ENCODE measurements at places on chromosomes 1 and 21.

- no peak for DNase-seq
Measured at GRCh38 chr1:117621316-117621715, 15.5 kb downstream of the TENT5C start.

DNA sequence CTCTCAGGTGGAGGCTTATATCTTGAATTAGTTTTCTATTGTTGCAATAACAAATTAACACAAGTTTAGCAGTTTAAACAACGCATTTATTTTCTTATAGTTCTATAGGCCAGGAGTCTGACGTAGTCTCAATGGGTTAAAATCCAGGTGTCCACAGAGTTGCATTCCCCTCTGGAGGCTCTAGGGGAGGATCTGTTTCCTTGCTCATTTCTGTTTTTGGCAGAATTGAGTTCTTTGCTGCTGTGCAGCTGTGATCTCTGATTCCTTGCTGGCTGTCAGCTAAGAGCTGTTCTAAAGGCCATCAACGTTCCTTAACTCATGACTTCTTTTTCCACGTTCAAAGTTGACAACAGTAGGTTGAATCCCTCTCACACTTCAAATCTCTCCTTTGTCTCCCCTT lies 31.8 kb downstream of the S100A10 start:
- DNase-seq, result no peak

GRCh38 chr21:33196941-33197374 lies 32.8 kb upstream of the IFNAR2 start:
- DNase-seq, result peak; percentile 28

- peak; percentile 92 for DNase-seq
Measured at GRCh38 chr1:165773324-165773965, 4.8 kb upstream of the TMCO1 start.

DNA sequence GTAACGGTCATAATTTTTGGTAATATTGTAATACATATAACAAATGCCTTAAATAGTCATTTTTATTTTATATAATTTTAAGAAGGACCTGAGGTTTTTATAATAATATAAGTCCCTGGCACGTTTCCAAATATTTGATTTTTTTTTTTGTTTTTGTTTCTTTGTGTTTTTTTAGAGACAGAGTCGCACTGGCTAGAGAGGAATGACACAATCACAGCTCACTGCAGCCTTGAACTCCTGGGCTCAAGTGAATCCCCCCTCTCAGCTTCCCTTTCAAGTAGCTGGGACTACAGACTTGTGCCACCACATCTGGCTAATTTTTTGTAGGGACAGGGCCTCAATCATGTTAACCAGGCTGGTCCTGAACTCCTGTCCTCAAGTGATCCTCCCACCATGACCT lies 29.7 kb downstream of the ARHGAP29 start:
- no peak for DNase-seq

- DNase-seq, result no peak
Measured at GRCh38 chr1:221632072-221632471, 109.8 kb downstream of the DUSP10 start.

- DNase-seq, result peak; percentile 89
Measured at GRCh38 chr1:29569971-29570634, 333.8 kb downstream of the PTPRU start.

GRCh38 chr1:47393141-47393540 lies 22.9 kb upstream of the FOXE3 start:
- no peak for DNase-seq

DNA sequence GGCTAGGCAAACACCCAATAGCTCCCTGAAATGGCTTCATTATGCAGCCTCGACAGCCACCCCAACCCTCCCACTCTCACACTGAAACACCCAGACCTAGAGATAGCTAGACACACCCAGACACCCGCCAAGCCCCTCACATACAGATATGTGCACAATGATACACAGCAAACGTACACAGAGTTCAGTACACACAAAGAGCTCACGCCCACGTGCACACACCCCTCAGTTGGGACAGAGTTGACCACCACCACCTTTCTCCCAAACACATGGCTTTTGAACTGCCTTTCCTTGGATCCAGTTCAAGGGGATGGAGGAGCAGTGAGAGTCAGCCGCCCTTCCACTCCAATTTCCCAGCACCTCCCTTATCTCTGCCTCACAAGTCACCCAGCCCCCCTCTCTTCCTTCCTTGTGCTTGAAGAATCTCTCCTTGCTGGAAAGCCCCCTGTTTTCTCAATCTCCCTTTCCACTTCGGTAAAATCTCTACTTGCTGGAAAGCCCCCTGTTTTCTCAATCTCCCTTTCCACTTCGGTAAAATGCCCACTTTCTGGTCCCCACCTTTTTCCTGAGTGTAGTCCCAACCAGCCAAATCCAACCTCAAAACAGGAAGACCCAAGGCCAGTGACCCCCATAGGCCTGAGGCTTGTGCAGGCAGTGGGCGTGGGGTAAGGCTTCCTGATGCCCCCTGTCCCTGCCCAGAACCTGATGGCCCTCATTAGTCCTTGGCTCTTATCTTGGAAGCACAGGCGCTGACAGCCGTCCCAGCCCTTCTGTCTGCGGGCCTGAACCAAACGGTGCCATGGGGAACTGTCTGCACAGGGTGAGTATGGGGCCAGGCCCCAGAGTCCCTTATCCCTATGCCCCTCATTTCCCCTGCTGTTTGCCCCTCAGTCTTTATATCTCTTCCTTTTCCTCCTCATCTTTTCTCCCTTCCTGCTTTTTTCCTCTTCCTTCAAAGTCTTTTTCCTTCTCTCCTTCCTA lies at the start of gene ACKR1:
Gene ACKR1, plus strand, starts transcription at position 715 of the 981 bp plus-strand sequence. Its CDS starts 85 bp downstream, at position 800.
- DNase-seq, result no peak

GRCh38 chr1:211653959-211654496 lies 21.4 kb downstream of the NEK2 start:
- DNase-seq, result no peak

- no peak for DNase-seq
Measured at GRCh38 chr21:45018131-45019075, 56.0 kb upstream of the ADARB1 start.

DNA sequence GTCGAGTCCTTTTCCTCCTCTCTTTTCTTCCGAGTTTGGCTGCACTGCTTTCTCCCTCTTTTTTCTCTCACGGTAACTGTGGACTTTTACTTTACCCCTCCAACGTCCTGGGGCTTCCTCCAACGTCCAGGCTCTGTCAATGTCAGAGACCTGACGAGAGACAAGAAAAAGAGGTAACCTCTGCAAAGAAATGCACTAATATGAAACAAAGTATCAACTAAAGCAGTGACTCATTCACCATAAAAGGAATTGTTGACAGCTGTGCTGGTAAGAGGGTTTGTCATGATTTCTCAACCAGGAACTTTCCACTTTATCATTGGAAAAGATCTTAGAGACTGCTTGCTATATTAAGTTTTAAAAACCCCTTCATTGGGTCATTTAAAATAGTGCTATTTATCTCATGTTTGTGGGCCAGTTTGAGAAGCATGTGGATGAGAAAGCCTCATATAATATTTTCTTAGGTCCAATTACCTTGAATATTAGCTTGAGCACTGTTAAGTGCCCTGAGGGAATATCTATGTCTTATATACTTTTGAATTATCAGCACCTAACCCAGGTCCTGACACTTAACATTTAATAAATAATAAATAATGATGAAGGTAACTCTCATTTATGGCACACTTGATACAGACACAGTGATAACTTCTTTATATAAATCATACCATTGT lies at the start of gene GBP2:
Gene GBP2, minus strand, starts transcription at position 202 of the 668 bp plus-strand sequence. CDS start 4,148 bp downstream, outside the sequence.
- peak; percentile 54 for DNase-seq

DNA sequence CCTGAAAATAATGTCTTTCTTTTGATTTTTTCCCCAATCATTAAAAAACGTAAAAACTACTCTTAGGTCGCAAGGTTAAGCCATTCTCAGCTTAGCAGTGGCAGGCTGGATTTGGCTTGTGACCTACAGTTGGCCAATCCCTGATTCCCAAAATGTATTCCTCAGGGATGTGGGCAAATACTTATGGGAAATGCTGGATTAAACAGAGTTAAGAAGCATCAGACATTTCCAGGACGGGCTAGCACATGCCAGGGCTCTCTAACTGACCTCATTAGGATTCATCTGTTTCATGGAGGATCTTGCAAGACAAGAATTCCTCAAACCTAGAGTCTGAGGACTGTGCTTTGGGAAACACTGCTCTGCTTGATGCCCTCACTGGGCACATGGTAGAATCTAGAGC lies 982 bp upstream of the IL24 start:
- DNase-seq, result no peak

DNA sequence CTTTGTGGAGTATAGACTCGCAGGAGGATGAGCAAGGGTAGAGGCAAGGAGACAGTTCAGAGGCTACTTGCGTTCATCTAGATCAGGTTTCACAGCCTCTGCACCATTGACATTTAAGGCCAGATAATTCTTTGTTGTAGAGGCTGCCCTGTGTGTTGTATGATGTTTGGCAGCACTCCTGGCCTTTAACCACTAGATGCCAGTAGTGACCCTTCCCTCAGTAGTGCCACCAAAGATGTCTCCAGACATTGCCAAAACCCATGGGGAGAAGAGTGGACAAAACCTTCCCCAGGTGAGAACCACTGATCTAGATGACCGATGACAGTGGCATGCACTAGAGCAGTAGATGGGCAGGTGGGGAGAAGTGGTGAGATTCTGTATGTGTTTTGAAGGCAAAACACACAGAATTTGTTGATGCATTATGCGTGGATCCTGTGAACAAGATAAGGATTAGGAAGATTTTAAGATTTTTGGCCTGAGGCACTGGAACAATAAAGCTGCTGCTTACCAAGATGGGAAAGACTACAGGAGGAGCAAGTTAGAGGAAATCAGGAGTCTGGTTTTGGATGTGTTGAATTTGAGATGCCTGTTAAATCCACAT lies 9.9 kb upstream of the COG2 start:
- DNase-seq, result no peak

- no peak for DNase-seq
Measured at GRCh38 chr1:204879351-204879750, 8.7 kb downstream of the NFASC start.

GRCh38 chr1:197859024-197859423 lies 43.4 kb upstream of the C1orf53 start:
- no peak for DNase-seq

GRCh38 chr1:86714159-86714558 lies 9.8 kb downstream of the SH3GLB1 start:
- no peak for DNase-seq

DNA sequence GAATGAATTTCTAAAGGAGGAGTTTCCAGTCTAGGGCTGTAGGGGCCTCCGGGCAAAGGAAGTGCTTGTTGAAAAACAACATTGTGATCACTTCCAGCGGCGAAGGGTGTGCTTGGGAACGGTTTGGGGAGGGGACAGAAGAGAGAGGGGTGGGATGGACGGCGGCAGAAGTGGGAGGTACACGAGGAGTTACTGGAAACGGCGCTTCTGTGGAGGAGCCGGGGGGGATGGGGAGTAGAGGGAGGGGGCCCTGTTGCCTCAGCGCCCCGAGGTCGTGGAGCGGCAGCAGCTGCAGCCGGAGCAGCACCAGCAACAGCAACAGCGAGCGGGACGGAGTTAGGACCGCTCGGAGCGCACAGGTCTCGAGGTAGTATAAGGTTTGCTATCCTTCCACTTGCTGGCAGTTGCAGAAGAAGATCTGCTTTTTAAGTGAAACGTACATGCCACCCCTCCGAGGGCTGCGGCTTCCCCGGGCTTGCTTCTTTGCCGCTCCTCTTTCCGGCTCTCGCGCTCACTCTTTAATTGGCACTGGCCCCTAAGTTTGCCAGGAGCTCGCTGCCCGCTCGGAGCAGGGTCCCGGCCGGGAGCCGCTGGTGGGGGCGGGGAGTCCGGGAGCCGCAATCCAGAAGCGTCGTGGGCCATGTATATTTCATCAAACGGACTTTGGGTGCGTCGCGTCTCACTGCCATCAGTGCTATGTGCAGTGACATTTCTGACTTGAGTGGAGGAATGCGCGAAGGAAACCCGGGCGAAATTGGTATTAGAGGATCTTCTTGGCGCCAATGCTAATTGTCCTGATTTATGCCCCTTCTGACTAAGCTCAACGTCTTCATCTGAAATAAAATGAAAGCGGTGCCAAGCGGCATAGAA lies 771 bp upstream of the NTNG1 start:
- DNase-seq, result peak; percentile 63

DNA sequence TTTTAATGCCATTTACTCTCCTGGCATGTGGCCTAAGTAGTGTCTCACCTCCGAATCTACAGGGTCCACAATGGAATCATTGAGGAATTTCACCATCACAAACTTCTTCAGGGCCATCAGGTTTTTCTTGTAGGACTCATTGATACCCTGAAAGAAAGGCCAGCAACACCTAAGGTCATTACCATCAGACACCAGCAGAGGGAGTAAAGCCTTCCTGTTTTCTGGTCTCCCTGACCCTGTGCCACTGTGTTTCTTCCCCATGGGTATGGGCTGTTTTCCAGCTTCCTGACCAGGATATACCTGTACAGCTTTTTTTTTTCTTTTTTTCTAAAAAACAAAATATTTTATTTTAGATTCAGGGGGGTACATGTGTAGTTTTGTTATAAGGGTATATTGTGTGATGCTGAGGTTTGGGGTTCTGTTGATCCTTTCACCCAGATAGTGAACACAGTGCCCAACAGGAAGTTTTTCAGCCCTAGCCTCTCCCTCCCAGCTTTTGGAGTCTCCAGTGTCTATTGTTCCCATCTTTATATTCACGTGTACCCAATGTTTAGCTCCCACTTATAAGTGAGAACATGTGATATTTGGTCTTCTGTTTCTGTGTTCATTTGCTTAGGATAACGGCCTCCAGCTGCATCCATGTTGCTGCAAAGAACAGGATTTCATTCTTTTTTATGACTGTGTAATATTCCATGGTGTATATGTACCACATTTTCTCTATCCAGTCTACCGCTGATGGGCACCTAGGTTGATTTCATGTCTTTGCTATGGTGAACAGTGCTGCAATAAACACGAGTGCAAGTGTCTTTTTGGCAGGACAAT lies 18.3 kb downstream of the PPT1 start:
- DNase-seq, result no peak

GRCh38 chr1:34781071-34781843 lies at the start of gene GJB3:
GJB3 (plus strand) TSS chr1:34781214; CDS start chr1:34784763, 3,549 bp downstream.
- DNase-seq, result no peak

- no peak for DNase-seq
Measured at GRCh38 chr1:90969241-90969640, 52.6 kb downstream of the ZNF644 start.

DNA sequence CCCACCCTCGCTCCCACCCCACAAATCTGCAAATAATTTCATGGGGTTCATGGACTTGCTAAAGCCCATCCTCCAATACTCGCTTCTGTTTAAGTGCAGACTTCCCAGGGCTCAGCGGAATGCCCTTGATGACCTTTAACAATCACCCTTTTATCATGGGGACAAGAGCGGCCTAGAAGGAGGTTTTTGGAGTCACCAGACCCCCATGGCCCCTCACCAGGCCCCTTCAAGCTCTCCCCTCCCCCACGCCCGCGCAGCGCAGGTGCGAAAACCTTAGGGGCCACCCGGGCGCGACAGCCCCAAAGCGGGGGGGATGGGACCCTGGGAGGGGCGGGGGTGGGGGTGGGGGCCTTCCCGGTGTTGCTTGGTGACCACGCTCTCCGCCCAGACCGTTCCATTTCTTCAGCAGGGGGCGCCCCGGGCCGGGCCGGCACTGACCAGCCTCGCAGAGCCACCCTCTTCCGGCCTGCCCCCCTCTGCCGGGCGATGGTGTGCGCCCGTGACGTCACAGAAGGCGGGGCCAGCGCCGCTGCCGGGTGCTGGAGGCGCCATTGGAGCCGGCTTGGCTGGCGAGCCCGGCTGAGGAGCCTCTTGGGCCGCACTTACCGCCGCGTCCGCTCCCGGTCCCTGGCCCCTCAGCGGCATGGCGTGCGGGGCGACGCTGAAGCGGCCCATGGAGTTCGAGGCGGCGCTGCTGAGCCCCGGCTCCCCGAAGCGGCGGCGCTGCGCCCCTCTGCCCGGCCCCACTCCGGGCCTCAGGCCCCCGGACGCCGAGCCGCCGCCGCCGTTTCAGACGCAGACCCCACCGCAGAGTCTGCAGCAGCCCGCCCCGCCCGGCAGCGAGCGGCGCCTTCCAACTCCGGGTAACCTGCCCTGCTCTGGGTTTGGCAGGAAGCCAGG lies at the start of gene AKIRIN1:
Gene AKIRIN1, plus strand, starts transcription at position 539 of the 900 bp plus-strand sequence. Its CDS starts 105 bp downstream, at position 644.
- DNase-seq, result peak; percentile 64

GRCh38 chr21:35609263-35609662 lies 451.1 kb downstream of the SETD4 start:
- DNase-seq, result no peak
